ENCODE measurements at places on chromosomes 7 and 10.
A peak's percentile ranks its signal among the peaks of the same experiment; 100 is the strongest.

DNA sequence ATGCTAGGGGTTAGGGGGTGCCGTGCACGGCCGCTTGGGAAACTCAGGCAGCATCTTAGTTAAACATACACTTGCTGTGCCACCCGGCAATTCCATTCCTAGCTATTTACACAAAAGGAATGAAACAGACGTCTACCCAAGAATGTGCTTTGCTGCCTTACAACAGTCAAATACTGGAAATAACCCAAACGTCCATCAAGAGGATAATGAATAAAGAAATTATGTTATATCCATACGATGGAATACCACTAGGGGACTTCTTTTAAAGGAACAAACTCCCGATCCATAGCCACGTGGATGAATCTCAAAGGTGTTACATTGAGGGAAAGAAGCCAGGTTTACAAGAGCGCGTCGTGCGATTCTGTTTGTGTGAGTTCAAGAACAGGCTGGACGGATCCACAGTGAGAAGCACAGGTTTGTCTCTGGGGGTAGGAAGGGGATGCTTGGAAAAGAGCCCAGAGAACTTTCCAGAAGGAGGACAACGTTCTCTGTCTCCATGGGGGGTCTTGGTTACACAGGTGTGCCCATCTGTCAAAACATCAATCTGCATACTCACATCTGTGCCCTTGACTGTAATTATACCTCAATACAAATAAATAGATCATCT, 41.8 kb downstream of the STK32C start:
- peak; percentile 60 for DNase-seq

DNA sequence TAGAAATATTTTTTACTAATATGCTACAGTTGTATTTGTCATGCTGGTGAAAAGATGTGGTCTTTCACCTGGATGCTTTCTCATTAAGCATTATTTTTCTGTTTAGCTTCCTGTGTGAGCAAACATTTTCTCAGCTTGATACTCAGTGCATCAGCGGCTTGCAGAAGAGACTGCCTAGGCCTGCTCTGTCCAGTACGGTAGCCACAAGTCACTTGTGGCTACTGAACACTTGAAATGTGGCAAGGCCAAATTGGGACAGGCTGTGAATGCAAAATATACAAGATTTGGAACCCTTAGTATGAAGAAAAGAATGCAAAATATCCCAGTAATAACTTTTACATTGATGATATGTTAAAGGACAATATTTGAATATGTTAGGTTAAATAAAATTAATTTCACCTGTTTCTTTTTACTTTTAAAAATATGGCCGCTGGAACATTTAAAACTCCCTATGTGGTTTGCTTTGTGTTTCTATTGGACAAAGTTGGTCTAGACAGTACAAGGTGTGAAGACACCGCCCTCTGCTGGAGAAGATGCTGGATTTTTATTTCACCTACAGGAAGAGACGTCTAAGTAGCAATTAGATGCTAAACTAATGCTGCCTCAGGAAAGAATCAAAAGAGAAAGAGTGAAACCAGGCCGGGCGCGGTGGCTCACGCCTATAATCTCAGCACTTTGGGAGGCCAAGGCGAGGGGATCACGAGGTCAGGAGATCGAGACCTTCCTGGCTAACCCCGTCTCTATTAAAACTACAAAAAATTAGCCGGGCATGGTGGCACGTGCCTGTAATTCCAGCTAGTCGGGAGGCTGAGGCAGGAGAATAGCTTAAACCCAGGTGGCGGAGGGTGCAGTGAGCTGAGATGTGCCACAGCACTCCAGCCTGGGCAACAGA, 5.3 kb downstream of the SRGN start:
- DNase-seq: peak; percentile 66

- DNase-seq: no peak
These were observed 35.4 kb downstream of the ADAP1 start for GRCh38 chr7:919114-919442.

DNA sequence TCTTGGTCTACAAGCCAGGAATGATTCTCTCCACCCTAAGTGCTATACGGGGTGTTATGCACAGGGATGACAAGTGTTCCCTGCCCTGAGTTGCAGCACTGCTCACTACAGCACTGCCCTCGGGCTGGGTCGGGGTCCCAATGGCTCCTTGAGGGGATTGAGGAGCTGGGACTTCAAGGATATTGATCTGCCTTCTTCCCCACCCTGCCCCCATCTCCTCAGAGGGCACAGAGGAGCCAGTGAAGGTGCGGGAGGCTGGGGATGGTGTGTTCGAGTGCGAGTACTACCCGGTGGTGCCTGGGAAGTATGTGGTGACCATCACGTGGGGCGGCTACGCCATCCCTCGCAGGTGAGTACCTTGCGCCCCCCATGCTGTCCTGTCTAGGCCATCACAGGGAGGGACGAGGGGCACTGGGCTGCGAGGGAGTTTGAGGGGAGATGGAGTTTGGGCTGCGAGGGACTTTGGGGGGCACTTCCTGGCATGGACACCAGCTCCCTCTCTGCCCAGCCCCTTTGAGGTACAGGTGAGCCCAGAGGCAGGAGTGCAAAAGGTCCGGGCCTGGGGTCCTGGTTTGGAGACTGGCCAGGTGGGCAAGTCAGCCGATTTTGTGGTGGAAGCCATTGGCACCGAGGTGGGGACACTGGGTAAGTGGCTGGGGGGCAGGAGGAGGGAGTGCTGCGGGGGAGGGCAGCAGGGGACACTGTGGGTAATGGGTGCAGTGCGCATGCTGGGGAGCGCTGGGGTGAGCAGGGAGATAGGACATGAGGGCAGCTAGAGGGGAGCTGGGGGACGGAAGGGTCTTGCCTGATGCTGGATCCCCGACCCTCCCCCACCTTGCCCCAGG, 10.3 kb downstream of the FLNC start:
- no peak for DNase-seq

DNA sequence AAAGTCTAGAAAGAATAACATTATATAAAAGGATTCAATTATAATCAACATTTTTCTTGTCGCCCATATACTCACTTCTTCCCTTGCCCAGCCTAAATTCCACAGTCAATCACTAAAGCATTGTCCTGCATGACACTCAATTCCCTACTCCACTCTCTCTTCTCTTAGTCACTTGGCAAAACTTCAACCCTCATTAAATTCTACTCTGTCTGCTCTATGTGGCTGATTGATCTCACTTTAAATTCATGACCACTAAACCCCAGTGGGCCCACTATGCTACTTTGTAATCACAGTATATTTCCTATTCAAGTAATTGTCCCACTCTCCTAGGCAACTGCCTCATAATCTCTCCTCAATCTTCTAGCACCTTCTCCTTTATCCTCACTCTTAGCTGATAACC, 54.1 kb downstream of the MTERF1 start:
- DNase-seq: no peak

GRCh38 chr7:112067200-112067599, 139.0 kb downstream of the DOCK4 start:
- no peak for DNase-seq

- DNase-seq: no peak
These were observed 151.4 kb upstream of the PITRM1 start for GRCh38 chr10:3323865-3324498.

- DNase-seq: no peak
These were observed 21.1 kb upstream of the PFKP start for GRCh38 chr10:3046210-3046779.

DNA sequence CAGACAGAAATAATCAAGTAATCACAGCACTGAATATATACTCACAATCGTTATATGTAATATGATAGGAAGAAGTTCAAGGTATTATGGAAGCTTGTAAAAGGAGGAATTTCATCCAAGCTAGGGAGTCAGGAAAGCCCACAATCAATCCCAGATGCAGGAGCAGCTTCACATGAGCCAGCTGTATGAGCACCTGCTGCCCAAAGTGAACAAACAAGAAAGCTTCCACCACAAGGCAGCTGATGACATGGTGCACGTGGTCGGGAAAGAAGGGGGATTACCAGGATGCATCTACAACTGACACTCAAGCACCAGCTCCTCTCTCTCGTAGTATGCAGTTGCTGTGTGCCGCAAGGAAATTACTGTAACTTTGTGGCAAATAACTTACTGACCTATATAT, 225.2 kb downstream of the XPNPEP1 start:
- no peak for DNase-seq

GRCh38 chr10:133438711-133439273, 14.4 kb upstream of the SPRN start:
- DNase-seq: no peak

GRCh38 chr10:19862811-19863515, 46.7 kb downstream of the PLXDC2 start:
- no peak for DNase-seq

DNA sequence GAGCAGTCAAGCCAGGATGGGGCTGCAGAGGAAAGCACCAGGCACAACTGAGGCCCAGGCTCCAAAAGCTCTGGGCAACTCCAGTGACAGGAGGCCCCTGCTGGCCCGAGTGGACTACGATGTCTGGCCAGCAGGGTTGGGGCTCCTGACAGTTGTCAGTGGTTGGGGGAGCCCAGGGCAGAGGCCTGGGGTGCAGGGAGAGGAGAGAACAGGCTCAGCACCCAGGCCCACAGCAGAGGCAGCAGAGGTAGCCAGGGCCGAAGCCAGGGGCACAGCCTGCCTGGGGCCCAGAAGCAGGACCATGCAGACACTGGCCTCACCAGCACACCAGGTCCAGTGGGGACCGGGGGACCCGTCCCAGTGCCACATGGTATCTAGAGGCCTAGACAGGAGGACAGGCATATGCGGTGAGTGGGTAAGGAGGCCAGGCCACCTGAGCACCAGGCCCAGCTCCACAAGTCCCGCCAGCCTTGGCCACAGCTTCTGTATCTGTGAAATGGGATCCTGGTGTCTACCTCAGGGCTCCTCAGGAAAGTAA, 46.0 kb upstream of the LRRC18 start:
- no peak for DNase-seq

GRCh38 chr10:50362547-50363125, 111.3 kb upstream of the ASAH2 start:
- no peak for DNase-seq

DNA sequence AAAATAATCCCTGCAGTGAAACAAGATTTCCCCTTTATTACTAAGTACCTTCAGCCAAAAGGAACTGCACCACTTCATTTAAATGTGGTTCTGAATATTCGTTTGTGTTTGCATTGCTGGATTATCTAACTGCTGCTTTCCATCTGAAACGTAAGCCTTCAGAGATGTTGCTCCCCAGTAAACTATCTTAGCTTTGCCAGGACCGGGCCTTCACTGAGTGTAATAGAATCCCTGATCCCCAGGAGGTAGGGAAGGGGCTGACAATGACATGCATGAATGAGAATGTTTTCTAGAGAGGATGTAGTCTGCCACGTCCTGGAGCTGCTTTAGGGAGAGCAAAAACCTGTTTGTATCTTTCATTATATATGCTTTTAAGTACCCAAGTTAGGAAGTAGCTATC, 19.5 kb upstream of the INSYN2A start:
- peak; percentile 61 for DNase-seq

GRCh38 chr10:129161150-129161549, 305.9 kb upstream of the MGMT start:
- no peak for DNase-seq

DNA sequence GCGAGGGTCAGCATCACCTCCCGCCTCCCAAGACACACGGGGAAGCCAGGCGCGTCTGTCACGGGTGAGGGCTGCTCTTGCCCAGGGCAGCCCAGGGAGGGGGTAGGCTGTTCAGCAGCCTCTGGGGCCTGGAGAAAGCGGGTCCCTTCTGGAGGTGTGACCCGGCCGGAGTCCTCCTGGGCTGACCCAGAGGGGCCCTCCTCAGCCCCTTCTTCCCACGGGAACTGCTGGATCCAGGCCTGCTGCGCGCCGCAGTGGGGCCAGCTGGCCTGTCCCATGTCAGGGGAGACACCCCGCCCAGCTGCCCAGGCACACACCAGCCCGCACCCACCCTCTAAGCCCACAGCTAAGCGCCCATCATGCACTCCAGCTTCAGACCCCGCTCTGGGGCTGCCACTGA, 41.8 kb downstream of the INSIG1 start:
- DNase-seq: no peak

DNA sequence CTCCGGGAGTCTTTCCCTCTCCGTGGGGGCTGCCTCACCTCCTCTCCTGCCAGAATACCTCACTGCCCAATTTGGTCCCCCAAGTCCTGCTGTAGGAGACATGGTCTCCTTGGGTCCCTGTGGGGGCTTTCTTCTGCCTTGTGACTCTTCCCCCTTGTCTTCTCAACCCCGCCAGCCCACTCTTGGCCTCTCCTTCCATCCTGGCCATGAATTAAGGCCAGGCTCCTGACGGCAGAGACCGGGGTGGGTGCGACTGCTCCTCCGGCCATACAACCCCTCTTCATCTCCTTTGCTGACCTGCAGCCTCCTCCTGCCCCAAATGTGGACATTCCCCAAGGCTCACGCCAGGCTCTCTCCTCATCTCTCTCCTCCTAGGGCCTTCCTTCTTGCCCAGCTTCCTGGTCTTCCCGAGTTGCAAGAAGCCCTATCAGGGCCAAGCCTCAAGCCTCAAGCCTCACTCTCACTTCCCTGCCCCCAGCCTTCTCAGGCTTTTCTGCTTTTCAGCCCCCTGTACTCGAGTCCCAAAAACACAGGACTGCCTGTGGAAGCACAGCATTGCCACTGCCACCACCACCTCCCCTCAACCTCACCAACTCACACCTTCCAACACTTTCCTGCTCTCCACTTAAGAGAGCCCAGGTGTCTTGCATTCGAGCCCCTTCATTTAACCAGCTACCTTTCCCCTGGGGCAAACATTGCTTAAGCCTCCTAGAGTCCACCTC, 1.3 kb downstream of the PNLIPRP2 start:
- DNase-seq: no peak

- no peak for DNase-seq
These were observed 143.4 kb downstream of the VPS50 start for GRCh38 chr7:93375603-93376002.

DNA sequence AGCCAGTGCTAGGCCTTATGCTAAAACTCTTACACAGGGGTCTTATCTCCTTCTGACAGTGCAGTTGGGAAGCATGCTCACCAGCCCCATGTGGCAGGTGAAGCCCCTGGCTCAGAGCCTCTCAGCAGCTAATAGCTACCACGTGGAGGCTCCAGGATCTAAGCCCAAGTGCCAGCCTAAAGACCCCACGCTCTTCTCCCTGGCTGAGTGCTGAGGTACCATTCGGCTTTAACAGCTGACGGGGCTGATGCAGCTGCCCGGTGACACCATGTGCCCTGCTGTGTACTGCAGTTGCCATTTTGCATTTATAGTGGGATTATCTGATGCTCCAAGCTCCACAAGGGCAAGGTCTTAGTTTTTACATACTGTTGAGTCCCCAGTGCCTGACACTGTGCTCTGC, 515.7 kb upstream of the GALNT17 start:
- DNase-seq: no peak

DNA sequence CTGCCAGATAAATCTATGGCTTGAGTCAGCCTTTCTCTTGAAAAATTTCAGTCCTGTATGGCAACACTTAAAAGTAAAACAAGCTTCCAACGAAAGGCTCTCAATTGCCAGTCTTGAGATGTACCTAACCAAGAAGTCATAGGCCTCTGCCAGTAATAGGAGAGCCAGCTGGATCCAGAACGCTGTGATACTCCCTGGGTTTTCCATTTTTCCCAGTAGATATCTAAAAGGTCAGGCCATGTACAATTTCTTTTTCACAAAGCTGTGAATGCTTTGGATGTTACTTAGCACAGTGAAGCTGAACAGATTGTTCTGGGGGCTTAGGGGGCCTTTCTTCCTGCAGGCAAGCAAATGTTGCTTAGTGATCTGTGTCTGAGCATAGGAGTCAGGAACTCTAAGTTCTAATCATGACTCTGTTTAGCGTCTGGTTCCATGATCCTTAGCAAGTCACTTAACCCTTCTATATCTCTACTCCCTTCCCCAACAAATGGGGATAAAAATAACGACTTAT, 86.5 kb downstream of the ARMH3 start:
- DNase-seq: no peak

- DNase-seq: no peak
These were observed 378.8 kb downstream of the PLXDC2 start for GRCh38 chr10:20195076-20195475.
